ENCODE measurements at places on chromosomes 13 and 19.

GRCh38 chr13:108962654-108963053 is 333.2 kb downstream of the MYO16 start:
- DNase-seq = no peak

GRCh38 chr13:29878101-29878500 is 27.7 kb upstream of the UBL3 start:
- DNase-seq = no peak

DNA sequence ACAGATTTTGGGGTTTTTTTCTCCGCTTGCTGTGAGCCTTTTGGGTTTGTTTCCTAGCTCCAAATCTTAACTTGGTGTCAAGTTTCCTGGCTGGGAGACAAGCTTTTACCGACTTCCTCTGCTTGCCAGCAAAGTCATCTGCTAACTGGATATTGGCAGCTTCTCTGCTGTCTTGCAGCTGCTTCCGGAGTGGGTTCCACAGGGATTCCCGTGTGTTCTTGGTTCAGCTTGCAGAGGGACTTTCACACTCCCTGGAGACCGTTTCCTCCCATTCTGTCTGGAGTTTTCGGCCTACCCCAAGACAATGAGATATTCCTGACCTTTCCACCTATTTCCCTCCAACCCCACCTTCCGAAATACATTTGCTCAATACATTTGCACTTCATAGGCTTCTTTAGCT is 2.2 kb upstream of the COLGALT1 start:
- DNase-seq = peak; percentile 25

- no peak for DNase-seq
Observed at GRCh38 chr13:22599156-22599555, 581.6 kb upstream of the SGCG start.

DNA sequence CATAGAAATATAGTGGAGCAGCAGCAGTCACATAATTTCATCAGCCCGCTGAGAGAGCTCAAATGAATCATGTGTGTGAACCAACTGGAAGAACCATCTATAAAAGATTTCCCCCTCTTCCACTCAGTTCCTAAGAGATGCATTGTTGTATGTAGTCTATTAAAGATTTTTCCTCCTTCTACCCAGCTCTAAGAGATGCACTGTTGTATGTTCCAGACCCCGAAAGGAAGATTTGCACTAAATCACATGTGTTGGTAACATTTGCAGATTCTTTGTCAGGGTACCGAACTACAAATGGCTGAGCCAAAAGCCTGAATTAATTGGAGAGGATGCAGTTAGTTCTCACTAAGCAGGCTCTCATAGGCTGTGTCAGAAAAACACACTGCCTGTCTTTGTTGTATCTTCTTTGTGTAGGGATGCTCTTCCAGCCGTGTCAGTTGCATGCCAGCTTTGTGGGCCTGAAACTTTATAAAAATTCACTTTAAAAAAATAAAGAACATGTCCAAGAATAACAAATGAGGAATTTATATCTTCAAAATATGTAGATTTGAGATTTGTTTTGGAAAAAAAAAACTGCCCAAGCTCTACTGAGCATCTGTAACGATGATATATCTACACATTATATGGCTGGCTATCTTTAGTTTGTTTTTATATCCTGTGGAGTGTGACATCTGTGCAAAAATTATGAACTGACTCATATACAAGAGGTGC is 223.1 kb downstream of the MZT1 start:
- no peak for DNase-seq

DNA sequence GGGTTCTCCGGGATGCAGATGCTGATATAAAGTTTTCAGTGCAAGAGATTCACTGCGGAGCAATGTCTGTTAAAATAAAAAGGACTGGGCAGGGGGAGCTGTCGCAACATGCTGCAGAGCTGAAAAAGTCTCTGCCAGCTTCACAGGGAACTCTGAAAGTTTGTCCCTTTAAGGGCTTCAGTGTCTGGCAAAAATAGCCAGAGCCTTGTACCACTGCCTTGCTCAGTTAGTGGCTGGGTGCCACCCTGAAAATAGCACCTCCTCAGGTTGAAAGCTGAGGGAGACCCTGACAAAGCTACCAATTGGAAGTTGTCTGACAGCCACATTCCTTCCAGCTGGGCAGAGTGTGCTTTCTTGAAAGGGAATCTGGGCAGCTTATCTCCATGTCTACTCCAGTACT is 3.0 kb upstream of the NDFIP2 start:
- DNase-seq = no peak

DNA sequence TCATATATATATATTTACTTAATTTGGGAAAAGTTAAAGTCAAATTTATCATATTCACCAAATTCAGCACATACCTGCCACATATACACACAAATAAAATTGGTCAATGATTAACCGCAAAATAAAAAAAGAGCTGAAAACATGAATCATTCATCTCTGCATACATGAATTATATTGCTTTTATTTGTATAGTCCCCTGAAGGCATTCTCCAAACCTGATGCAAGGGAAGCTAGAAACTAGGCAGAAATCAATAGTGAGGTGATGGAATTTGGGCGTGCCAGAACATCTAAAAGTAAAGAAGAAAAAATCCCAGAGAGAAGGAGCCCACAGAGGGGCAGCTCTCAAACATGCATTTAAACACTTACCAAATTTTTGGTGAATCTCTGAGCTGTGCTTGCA is 60.1 kb downstream of the UFM1 start:
- no peak for DNase-seq

DNA sequence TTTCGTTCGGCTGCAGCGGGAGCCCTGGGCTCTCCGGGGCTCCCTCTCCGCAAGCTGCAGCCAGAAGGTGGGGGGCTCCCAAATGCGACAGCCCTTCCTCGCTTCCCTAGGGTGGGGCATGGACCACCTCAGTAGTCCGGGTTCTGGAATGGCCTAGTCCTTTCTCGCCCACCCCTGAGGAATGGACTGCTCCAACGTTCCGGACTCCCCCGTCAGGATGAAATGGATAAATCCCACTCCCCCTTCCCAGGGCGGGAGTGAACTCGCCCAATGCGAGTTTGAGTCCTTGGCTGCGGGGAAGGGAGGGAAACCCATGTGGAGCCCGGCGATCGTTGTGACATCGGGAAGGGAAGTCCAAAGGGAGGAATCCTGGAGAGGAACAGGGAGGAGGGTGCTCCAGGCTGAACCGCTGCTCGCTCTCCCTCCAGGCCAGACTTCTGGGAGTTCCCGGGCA is 5.5 kb downstream of the HRC start:
- peak; percentile 41 for DNase-seq

DNA sequence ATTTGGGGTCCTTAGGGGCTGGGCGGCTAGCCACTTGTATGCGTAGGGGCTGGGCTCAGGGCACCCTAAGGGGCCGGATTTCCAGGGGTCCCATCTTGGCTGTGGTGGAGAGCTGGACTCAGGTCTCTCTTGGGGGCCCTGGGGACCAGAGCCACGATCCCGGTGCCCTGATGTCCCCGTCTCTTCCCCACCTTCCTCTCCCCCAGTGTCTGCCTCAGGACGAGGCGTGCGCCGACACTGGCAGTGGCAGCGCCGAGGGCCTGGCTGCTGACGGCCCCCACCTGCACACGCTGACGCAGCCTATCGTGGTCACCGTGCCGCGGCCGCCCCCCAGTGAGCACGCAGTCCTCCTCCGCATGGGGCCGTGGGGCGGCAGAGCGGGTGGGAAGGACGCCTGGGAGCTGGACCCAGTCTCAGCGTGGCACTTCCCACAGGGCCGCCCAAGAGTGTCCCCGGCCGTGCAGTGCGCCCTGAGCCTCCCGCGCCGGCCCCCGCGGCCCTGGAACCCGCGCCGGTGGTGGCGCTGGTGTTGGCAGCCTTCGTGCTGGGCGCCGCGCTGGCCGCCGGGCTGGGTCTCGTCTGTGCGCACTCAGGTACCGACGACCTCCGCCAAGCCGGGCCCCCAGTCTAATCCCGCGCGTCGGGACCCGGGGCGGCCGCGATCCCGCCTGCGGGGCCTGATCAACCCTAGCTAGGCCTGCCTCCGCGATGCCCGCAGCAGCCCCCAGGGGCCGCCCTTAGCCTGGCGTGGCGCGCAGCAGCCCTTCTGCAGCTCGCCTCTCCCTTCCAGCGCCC is 2.7 kb upstream of the SNAPC2 start:
- DNase-seq = no peak

- DNase-seq = no peak
Observed at GRCh38 chr13:39496506-39496905, 106.5 kb downstream of the LHFPL6 start.

DNA sequence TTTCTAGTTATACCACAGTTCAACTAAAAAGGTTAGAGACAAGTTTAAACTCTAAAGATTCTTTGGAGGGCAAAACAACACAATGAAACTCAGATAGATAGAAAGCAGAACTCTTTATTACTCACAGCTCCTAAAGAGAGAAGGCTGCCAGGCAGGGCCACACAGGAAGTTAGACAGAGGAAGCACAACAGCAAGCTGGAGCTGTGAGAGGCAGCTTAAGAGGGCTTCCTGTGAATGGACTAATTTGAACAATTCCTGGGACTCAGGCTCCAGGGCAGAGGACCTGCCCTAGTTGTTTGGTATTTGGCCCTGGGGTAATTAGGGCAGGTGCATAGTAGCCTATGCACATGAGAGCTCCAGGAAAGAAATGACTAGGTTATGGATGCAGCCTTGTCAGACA is 803.6 kb downstream of the DIAPH3 start:
- DNase-seq = no peak

- DNase-seq = no peak
Observed at GRCh38 chr13:25280396-25280795, 6.9 kb downstream of the MTMR6 start.

DNA sequence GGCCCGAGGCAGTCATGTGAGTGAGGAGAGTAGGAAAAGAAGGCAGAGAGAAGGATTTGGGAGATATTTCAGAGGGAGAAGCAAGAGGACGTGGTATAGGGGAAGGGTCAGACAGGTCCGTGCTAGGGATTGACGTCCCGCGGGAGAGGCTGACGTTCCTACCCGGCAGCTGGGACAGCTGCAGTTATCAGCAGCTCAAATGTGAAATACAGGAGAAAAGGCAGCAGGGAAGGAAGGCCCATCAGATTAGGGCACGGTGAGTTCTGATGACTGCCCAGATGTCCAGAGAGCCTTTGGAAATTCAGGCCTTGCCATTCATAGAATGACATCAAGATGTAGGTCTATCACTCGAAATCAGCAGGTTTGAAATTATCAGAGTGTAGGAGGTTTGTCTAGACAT is 88.4 kb downstream of the IRS2 start:
- DNase-seq = no peak

DNA sequence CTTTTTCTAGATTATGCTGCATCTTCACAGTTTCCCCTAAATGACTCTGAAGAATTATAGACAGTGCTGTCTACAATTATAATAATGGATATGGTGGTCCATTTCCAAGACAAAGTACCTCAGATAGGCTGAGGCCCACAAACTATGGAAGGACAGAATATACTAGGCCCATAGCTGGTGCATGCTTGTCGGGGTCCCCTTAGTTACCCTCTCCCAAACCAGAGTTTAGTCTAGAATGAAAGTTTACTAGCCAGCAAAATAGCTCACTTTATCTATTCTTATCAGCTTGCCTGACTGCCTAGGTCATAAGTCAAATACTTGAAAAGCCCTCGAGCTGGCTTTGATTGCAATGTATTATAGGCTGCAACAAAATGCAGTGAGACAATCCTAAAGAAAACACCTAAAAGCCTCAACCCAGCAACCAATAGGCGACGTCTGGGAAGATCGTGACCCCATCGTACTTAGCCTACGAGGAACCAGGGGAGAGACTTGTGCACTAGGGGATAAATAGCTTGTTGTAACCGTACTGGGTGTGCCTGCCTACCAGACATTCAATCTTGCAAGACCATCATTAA is 785 bp upstream of the IGFL2 start:
- DNase-seq = no peak

DNA sequence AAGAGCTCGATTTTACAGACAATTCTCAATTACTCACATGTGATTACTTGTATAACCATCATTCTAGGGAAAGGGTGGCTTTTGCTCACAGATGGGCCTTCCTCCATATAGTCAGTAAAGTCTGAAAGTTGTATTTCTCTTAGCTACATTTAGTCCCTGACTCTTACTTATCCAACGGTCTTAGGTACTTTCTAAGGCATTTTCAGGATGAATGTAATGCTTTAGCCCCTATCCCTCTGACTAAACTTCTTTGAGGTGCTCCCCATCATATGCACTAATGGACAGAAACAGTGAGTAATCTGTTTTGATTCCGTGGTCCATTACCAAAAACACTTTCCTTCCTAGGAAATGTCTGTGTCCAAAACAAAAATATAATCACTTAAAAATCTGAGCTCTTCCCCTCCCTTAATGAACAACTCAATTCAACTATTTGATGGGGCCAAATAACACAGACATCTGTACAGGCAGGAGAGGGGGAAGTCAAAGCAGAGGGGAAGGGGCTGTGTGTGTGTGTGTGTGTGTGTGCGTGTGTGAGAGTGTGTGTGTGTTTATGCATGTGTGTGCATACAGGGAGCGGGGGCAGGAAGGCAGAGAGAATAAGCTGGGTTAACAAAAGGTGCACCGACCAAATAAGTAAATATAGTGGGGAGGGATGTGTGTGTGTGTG is 84.9 kb downstream of the USP12 start:
- DNase-seq = no peak

DNA sequence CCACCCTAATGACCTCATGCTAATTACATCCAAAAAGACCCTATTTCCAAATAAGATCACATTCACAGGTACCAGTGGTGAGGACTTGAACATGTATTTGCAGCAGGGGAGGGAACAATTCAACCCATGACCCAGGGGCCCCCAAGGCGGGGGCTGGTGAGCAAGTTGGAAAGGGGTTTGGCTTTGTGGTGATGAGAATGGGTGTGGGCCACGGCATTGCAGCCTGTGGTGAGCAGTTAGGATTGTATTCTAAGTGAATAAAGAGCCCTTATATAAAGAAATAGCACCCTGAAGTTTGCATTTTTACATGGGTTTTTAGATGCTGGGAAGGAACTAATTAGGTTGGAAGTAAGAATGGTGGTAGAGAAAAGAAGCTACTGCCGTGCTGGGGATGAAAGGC is 694.2 kb downstream of the EFNB2 start:
- no peak for DNase-seq

DNA sequence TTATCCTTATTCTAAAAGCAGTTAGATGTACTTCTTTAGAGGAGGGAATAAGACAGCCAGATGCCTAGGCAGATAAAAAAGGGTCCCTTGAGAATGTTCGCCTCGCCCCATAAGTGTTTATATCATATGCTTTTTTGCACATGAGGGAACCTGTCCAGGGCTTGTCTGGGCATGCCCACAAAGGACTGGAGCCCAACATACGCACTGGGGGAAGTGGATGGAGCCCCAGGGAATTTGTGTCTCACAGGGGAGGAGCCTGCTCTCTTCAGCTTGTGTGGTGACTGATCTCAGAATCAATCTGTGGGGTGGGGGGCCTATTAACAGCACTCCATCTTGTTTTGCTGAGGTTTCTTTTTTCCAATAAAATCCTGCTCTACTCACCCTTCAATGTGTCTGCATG is 22.6 kb downstream of the MED4 start:
- DNase-seq = no peak

GRCh38 chr13:97540696-97541095 is 106.7 kb downstream of the RAP2A start:
- no peak for DNase-seq
